ENCODE measurements at places on chromosomes 11 and 22.

DNA sequence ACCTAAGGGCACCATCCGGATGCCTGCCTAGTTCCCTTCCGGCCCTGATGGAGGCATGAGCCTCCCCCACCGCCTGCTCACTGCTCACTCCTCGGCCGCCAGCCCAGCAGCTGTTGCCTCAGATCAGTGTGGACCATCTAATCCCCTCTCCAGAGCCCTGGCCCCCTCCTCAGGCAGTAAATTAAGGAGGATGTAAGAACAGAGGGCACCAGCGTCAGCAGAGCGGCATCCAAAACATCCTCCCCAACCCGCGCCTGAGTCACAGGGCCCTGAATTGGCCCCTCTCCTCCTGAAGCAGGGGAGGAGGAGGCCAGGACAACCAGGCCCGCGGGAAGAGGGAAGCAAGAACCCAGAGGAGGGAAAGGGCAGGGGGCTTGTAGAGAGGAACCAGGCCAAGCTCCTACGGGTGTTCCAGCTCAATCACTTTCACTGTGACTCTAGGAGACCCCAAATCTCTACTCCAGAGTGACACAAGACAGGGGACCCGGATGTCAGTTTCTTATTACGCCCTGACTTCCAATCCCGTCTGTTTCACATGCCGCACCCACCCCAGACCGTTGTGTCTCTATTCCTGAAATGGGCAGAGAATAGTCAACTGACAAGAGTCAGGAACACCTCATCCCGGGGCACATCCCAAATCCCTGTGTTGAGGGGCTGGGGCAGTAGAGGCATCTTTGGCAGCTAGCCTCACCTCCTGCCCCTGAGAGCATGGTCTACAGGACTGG lies 31.3 kb upstream of the MYOD1 start:
- no peak for DNase-seq
- no peak overlapping the region for H3K4me3 ChIP-seq
- H3K27ac ChIP-seq, result no peak overlapping the region
- H3K36me3 ChIP-seq, result no peaks in the 10 kb centered on the region
- H3K27me3 ChIP-seq, result peaks cover 36% of the 10 kb centered on the region
- H3K4me1 ChIP-seq, result peaks cover 6% of the 10 kb centered on the region

DNA sequence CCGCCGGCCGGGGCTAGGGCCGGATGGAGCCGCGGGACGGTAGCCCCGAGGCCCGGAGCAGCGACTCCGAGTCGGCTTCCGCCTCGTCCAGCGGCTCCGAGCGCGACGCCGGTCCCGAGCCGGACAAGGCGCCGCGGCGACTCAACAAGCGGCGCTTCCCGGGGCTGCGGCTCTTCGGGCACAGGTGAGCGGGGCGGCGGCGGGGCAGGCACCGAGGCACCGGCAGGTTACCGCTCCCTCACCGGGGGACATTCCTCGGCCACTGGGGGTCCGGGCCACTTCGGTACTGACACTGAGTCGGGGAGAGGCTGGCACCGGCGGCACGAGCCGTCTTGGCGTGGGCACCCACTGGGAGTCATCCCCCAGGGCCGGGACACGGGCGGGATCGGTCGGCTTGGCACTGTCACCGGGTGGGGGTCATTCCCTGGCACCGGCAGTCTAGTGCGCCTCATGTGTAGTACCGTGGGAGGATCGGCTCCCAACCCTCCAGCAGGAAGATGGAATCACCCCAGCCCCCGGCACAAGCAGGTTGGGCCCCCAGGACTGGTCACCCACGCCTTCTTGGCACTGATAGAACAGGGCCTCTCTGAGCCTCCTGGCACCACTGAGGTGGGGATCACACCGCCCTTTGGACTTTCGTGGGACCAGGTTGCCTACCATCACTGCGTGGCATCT lies 511 bp downstream of the DGKZ start:
- no peak for DNase-seq
- peaks cover 7% of the 10 kb centered on the region for H3K4me1 ChIP-seq
- no peaks in the 10 kb centered on the region for H3K36me3 ChIP-seq
- H3K27me3 ChIP-seq, result no peaks in the 10 kb centered on the region

GRCh38 chr11:112514011-112514740 lies 253.5 kb upstream of the PLET1 start:
- H3K4me3 ChIP-seq, result no peak overlapping the region
- H3K27me3 ChIP-seq, result no peaks in the 10 kb centered on the region
- no peak for DNase-seq
- H3K36me3 ChIP-seq, result no peaks in the 10 kb centered on the region
- no peaks in the 10 kb centered on the region for H3K4me1 ChIP-seq
- no peak overlapping the region for H3K27ac ChIP-seq

DNA sequence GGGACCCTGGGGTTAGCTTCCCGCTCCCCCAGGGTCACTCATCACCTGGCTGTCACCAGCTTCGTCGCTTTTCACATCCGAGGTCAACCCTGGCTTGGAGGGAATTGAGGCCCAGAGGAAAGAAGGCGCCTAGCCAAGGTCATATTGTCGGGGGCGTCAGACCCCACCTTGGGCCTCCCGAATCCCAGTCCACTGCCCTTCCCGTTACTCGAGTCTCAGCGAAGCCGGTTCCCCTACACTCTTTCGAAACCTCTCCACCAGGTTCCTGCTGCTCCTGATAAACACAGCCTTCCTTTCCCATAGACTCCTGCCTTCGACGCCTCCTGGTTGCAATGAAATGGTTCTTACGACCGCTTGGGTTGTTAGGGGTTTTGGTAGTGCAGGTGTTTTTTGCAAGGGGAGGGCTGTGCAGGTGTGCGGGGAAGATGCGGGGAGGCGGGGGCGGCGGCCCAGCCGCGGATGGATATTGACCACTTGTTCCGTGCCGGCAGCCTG lies 642 bp downstream of the NAA40 start:
- H3K4me1 ChIP-seq, result peaks cover 4% of the 10 kb centered on the region
- peak overlapping the region; percentile 59 for H3K4me3 ChIP-seq
- DNase-seq, result no peak
- 0 out of 2 replicates have a peak, but pooled peaks cover 2% of the 10 kb centered on the region for H3K36me3 ChIP-seq

DNA sequence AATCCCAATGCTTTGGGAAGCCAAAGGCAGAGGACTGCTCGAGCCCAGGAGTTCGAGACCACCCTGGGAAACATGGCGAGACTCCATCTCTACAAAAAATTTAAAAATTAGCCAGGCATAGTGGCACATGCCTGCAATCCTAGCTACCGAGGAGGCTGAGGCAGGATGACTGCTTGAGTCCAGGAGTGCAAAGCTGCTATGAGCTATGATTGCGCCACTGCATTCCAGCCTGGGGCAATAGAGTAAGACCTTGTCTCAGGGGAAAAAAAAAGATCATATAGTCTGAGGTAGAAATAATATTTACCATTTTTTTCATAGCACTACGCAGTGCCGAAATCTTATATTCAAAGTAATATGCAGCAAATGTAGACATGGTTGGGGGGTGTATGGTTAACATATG lies 47.8 kb downstream of the MRTFA start:
- H3K4me3 ChIP-seq, result no peak overlapping the region
- H3K27me3 ChIP-seq, result no peaks in the 10 kb centered on the region

All from RWPE2 (cell line).